ENCODE measurements at places on chromosomes 1 and 21. TPM values are rescaled to one million over a fixed set of nuclear protein-coding genes. Genes with fewer than 3 reads are reported as not detected.

HES3 gene
- not detected for total RNA-seq

ARHGAP30 gene
- total RNA-seq: 15.2 TPM

NUP210L gene
- 0.05 TPM for total RNA-seq

RXRG gene
- 0.52 TPM for total RNA-seq

CYP4Z1 gene
- 1.5 TPM for total RNA-seq

OR2M5 gene
- total RNA-seq: not detected

FBXO28 gene
- total RNA-seq: 28.1 TPM

GUCA2A gene
- total RNA-seq: not detected

ZZZ3 gene
- total RNA-seq: 42.3 TPM

SPRR2A gene
- total RNA-seq: not detected

ATP1A2 gene
- 4.1 TPM for total RNA-seq

AMY2A gene
- total RNA-seq: 3.3 TPM

RCC1 gene
- total RNA-seq: 7.9 TPM

NRAS gene
- total RNA-seq: 24.8 TPM

NHLH1 gene
- total RNA-seq: not detected

GGPS1 gene
- total RNA-seq: 36.9 TPM

CHI3L2 gene
- total RNA-seq: 7.9 TPM

KANK4 gene
- 0.37 TPM for total RNA-seq

Measured in posterior vena cava (tissue), 2 donors.